ENCODE measurements at places on chromosomes 11 and 22.
A peak's percentile ranks its signal among the peaks of the same experiment; 100 is the strongest.

- no peak for DNase-seq
Observed at GRCh38 chr22:22934543-22935055, 47.0 kb downstream of the IGLL5 start.

DNA sequence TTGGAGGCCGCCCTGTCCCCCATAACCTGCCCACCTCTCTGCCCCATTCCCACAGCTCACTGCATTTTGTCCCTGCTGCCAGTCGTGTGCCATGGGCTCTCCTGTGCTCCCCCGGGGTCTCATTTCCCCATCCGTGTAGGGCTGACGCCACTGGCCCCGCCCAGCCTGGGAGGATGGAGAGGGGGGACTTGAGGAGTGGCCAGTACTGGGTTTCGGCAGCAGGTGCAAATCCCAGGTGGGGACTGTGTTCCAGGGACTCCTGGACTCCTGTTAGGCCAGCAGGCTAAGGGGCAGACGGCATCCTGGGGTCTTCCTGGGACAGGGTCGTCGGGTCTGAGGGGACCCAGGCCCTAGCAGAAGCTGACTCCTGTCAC lies 1.2 kb upstream of the MYO7A start:
- DNase-seq = no peak

DNA sequence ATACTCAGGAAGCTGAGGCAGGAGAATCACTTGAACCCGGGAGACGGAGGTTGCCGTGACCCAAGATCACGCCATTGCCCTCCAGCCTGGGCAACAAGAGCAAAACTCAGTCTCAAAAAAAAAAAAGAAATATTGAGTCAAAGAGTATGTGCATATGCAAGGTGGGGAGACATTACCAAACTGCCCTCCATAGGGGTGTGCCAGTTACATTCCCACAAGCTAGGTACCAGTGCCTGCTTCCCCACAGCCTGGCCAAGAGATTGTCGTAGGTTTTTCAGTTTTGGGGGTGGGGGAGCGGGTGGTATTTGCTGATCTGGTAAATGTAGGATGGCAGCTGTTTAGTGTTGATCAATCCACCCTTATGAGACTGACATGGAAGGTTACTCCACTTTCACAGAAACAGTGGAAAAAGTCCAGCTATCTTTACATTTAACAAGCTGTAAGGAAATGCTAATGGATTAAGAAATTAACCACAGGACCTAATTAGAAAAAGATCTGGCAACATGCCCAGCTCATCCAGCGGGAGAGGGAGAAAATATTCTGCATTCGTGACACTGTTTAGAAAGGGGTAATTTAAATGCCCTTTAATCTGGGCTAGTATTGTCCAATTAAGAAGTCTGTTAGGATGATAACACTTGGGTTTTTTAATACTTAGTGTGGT lies 89.4 kb downstream of the PACS1 start:
- DNase-seq = no peak

- DNase-seq = no peak
Observed at GRCh38 chr11:72081821-72082453, 1.3 kb downstream of the LRRC51 start.

DNA sequence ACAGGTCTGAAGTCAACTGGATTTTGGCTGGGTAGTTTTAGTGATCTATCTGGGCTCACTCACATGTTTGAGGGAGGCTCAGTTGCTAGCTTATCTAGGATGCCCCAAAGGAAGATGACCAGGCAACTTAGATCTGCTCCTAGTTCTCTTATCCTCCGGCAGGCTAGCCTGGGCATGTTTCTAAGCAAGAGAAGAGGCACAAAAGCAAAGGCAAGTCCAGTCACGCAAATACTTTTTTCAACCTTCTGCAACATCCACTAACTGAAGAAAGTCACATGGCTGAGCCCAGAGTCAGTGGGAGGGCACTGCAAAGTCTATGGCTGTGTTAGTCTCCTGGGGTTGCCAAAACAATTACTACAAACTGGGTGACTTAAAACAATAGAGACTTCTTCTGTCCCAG lies 32.9 kb upstream of the FSHB start:
- no peak for DNase-seq

- DNase-seq = peak; percentile 69
Observed at GRCh38 chr11:87290304-87290922, 252.7 kb downstream of the TMEM135 start.

DNA sequence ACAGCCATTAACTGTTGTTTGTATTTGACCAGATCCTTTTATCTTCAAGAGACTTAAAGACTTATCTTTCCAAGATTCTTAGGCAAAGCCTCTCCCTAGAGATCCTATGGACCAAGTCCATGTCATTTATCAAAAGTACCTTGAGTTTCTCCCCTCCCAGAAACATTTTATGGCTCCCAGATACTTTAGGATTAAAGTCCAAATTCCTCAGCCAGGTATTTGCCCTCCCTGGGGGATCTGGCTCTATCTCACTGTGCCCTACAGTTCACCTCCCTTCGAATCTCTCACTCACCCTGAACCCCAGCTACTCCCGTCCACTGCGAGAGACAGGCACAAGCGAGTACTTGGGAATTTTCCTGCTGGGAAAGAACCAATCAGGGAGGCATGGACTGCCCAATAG lies 11.9 kb downstream of the MS4A8 start:
- DNase-seq = no peak

DNA sequence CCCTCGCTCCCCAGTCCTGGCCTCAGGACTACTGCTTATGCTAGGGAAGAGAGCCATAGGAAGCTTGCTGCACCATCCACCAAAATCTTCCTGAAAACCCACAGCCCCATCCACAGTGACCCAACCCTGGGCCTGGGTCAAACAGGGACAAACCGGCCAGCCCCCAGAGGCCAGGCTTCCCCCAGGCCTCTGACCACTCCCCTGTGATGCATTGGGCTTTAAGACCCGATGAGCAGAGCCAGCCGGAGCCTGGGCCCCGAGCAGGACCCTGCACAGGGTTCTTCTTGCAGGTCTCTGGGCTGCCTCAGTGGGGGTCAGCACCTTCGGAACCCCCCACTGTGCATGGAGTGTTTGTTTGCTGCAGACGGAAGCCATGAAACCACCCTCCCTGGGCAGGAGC lies 583.7 kb downstream of the BRD1 start:
- DNase-seq = no peak

DNA sequence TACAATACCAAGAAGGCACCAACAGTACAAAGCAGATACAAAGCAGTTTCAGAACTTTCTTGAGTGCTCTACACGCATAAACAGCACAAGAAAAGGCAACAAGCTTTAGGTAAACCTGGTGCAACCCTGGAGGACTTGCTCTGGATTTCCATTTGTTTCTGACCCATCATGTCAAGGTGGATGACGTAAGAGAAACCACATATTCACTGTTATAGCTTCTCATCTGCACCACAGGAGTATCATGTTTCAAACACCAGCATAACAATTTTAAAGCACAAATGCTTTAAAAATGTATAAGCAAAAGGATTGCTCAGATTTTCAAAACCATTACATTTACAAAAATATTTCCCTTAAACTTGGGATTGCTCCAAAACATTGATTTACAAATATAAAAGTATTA lies 25.0 kb upstream of the YPEL1 start:
- peak; percentile 78 for DNase-seq

- DNase-seq = no peak
Observed at GRCh38 chr11:1028291-1028540, 8.3 kb downstream of the MUC6 start.

DNA sequence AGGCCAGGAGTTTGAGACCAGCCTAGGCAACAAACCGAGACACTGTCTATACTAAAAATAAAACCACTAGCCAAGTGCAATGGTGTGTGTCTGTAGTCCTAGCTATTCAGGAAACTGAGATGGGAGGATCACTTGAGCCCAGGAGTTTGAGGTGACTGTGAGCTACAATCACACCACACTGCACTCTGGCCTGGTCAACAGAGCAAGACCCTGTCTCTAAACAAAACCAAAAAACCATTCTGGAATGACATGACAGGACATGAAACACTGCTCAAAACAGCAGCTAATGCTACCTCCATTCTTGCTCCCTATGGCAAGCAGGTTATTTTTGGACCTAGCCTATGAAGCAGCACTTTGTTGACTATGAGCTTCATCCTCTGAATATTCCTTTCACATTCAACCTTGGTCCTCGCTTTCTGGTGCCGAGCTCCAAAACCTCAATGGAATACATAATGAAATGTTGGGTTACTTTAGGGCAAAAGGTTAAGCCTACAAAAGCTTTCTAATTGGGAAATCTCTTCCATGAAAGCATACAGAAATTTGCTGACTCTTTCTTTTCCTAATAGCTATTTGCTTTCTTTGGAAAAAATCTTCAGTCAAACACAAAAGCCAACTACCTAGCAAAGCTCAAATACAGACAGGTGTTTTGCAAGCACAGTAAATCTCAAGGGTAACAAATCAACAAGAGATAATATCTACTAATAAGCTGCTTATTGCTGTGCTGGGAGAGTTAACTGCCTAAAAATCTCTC lies 21.1 kb downstream of the SIK3 start:
- DNase-seq = no peak

DNA sequence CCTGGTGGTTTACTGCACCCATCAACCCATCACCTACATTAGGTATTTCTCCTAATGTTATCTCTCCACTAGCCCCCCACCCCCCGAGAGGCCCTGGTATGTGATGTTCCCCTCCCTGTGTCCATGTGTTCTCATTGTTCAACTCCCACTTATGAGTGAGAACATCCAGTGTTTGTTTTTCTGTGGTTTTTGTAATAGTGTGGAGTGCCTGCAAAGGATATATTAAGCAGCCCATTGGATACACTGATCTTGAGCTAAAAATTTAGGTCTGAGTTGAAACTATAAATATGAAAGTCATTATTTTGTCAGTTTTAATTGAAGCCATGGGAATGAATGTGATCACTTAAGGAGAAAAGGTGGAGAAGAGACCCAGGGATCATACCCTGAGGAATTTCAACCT lies 23.0 kb downstream of the MRPL48 start:
- no peak for DNase-seq

DNA sequence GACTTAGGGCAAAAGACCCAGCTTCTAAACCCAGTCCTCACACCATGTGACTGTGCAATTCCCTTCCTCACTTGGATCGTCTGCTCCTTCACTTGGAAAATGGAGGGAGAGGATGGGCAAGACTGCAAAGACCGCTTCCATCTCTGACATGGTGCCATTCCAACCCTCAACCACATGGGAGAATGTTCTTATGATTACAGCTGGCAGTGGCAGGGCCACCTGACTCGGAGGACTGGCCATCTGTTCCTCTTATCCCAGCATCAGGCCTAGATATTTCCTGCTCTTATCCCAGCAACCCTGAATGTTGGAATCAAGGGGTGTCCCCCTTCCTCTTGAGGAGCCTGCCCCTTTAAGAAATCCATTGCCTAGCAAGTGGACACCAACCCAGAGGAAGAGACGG lies 15.4 kb downstream of the DSCAML1 start:
- DNase-seq = no peak

DNA sequence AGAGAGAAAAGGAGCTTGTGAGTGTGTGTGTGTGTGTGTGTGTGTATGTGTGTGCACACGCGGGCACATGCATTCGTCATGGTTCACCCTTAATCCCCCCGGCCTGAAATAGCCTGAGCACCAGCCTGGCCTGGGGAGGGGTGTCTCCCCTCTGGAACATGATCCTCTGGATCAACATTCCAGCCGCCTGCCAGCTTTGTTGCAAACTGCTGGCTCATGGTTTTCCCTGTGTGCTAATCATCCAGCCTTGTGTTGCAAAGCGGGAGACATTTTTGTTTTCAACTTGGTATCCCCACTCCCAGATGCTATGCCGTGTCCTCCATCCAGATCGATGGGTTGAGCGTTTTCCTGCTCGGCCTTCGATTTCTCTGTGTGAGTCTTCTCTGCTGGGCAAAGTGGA lies 94.3 kb downstream of the FEZ1 start:
- no peak for DNase-seq

GRCh38 chr22:39954584-39955055 lies 5.6 kb upstream of the TMA7B start:
- DNase-seq = peak; percentile 84

DNA sequence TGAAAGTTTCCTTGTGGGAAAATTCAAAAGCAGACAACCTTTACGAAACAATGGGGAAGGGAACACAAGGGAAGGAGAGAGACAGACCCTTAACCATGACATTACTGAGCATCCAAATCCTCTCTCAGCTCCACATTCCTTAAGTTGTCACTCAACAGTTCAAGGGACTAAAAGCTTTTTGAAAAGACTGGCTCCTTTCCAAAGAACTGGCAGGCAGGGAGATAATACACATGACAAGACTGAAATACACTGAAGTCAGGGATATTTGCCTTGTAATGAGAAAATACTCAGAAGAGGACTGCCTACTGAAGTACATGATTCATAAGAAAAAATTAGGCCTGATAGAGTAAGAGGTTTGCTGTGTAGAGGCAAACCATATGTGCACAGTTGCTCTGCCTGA lies 69.1 kb downstream of the SMCO4 start:
- no peak for DNase-seq

DNA sequence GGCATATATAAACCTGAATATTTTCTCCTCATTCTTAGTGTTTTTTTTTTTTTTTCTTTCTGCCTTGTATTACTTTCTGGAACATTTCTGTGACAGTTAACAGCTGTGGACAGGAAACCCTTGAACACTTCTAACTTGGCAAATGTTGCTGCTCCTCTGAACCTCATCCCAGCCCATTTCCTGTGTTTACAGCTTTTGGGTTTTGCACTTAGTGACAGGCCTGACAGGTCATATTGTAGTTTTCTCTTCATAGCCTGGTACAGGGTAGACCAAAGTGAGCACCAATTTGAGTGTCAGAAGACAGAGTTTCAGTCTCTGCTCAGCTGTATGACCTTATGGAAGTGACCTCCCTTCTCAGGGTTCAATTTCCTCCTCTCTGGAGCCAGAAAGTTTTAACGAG lies 91.6 kb downstream of the STIM1 start:
- DNase-seq = peak; percentile 60

GRCh38 chr11:57485217-57485990 lies 25.1 kb downstream of the RTN4RL2 start:
- peak; percentile 82 for DNase-seq

GRCh38 chr11:122099374-122100036 lies 16.5 kb downstream of the BLID start:
- peak; percentile 75 for DNase-seq

DNA sequence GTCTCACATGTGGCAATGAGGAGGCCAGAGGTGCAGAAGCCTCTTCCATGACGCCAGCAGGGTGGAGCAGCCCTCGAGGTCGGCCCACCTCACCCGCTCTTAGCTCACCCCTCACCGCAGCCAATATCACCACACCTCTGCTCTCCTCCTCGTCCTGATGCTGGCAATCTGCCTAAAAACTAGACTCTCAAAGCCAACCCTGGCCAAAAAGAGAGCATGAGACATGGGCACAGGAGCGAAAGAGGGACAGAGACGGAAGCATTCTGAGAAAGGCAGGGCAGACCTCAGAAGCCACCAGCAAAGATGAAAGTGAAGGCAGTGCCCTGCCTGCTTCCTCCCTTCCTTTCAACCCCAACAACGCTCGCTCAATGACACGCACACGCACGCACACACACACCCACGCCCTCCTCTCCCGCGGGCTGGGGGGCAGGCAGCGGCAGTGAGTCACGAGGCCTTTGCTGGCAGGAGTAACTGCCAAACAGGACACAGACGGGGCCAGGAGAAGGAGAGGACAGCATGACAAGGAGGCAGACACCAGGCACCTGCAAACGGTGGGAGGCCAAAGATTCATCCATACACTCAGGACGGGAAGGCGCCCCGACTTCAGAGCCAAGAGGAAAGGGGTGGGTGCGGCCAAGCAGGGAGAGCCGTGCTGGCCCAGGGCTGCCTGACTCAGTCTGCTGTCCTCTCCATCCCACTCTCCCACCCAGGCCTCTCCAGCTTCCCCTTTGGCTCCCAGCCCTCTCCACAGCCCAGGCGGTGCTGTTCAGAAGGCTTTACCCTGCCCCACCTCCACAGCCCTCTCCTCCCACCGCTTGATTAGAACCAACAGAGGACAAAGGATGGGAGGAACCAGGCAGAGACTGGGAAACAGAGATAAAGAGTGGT lies 11.4 kb downstream of the IGSF9B start:
- peak; percentile 73 for DNase-seq

Measured in fibroblast of mammary gland (primary cell).